Stimulated activated CD8-positive, alpha-beta memory T cell treated with anti-CD3 and anti-CD28 coated beads, Interleukin-12 subunit alpha, Interleukin-12 subunit beta, amount 100 ng/mL, for 4 hours (primary cell): ENCODE measurements at places on chromosomes 16 and 17.
A peak's percentile ranks its signal among the peaks of the same experiment; 100 is the strongest.

DNA sequence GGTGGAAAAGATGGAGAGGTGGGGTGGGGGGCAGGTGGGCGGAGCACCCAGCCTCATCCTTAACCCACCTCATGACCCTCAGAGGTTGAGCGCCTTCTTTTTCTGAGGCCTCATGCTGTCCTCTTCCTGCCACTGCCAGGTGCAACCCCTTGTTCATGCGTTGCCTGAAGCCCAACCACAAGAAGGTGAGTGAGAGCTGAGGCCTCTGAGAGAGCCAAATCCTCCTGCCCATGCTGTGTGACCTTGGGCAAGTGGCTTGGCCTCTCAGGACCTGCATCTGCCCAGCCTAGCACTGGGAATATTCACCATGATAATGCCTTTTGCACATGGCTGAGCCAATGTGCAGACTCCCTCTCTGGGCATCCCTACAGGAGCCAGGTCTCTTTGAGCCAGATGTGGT lies 32.1 kb downstream of the MYO15A start:
- DNase-seq = no peak

GRCh38 chr17:42878123-42878880 lies 22.3 kb upstream of the G6PC1 start:
- no peak for DNase-seq

GRCh38 chr16:89001117-89002027 lies 24.4 kb upstream of the CBFA2T3 start:
- no peak for DNase-seq

GRCh38 chr17:74998783-74999182 lies 11.4 kb downstream of the CDR2L start:
- no peak for DNase-seq

DNA sequence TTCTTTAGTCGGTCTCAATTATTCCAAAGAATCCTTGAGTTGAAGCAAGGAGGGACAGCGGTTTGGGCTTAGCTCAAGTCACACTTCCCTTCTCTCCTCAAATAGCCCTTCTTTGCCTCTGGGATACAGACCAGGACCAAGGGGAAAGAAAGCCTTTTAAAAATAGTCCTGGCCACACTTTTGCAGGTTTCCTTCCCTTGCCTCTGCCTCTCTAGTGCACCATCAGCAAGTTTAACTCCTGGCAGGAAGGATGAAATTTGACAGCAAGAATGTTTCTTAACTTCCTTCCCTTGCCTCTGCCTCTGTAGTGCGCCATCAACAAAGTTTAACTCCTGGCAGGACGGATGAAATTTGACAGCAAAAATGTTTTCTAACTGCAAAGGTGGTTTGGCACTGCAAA lies 7.2 kb upstream of the G6PC1 start:
- no peak for DNase-seq

DNA sequence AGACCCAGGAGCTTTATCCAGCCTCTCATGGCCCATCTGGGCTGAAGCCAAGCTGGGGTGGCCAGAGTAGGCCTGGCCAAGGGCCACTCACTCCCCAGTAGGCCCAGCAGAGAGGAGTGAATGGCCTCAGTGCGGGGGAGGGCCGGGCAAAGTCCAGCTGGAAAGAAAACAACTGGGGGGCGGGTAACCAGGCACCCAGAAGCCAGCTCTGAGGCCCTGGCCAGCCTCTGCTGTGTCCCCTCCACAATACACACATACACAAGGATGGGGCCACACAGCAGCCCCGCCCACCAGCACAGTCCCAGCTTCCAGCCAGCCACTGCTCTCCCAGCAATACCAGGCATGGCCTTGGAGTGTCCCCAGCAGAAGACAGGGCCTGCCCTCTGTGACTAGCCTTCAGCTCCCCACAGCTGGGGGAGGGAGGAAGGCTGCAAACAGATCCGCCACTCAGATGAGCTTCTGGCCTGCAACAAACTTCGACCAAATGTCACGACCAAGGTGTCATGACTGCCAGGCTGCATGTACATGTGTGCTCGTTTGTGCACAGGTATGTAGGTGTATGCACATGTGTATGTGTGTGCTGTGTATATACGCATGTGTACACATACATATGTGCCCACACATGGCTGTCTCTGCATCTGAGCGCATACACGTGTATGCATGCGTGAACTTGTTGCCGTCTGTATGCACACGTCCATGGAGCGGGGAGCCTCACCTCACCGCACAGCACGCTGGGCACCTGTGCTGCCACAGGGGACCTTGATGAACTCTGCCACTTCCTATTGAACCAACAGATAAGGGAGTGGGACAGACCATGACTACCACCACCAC lies 5.0 kb downstream of the CARHSP1 start:
- DNase-seq = no peak

DNA sequence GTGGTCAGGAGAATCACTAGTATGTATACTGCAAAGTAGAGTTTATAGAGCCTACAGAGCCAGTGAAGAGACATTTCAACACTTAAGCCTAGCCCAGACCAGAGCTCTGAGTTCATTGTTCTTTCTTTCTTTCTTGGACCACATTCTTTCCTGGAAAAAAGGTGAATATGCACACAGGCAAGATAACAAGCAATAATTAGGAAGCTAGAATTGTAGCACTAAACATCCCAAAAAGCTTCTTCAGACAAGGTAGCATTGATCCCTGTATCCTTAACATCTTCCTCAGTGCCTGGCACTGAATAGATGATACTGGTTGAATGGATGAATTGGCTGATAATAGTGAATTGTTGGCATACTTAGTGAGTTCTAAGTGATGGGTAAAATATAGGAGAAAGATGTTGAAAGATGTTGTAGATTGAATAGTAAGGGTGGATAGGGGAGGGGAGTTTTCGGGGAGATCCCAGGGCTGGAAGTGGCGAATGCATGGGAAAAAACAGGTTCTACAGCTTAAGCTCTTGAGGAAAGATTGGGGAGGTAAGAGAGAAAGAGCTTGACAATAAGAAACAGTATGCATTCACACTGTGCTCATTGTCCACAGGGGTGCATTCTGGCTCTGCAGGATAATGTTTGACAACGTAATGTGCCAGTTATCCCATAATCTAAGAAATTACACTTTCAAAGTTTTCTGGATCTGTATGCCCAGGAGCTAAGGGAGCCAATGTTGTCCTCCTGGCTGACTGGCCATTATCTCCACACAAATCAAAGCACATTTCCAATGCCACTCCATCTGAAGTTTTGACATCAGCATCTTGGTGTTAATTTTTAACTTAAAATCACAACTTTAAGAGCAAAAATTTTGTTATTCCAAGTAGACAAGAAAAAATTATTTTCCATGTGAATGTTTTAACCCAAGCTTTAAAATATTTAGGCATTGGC lies 35.6 kb downstream of the TUBD1 start:
- DNase-seq = no peak

- DNase-seq = no peak
Observed at GRCh38 chr17:40025991-40026815, 11.0 kb downstream of the CSF3 start.

DNA sequence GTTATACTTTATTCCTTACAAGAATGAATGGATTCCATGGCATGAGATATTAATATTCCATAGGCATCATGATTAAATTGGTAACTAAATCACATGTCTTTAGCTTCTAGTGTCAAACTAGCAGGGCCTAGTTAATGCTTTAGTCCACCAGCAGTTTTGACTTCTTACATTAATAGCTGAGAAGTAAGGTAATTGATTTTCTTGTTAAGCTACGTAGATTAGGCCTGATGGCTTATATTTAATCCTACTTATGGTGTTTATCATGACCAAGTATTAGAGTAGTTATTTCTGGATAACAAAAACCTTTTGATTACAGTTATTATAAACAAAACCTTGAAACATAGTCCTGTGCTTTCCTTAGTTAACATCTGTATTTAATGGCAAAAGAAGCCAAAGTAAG lies 184.5 kb downstream of the TANC2 start:
- DNase-seq = no peak

- no peak for DNase-seq
Observed at GRCh38 chr17:58161566-58161965, 5.2 kb upstream of the OR4D2 start.

- DNase-seq = no peak
Observed at GRCh38 chr17:49890077-49890821, 42.4 kb upstream of the TAC4 start.

DNA sequence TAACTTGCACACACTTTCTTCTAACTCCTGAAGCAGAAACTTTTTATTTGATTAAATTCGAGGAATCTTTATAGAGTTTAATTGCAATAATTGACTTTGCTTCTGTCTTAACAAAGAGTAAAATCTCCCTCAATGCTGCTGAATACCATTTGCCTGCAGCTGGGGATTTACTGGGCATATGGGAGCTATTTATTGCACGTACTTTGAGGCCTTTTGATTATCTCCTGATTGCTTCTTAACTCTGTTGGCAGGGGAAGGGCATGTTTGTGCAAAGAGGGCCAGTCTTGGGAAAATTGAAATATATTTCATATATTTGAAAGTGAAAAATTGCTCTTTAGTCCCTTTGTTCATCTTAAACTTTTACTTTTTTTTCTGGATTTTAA lies 156.8 kb upstream of the CHMP6 start:
- no peak for DNase-seq

GRCh38 chr16:75745242-75745641 lies 19.0 kb upstream of the CPHXL start:
- DNase-seq = no peak

GRCh38 chr16:410516-411178 lies 9.0 kb downstream of the DECR2 start:
- no peak for DNase-seq

DNA sequence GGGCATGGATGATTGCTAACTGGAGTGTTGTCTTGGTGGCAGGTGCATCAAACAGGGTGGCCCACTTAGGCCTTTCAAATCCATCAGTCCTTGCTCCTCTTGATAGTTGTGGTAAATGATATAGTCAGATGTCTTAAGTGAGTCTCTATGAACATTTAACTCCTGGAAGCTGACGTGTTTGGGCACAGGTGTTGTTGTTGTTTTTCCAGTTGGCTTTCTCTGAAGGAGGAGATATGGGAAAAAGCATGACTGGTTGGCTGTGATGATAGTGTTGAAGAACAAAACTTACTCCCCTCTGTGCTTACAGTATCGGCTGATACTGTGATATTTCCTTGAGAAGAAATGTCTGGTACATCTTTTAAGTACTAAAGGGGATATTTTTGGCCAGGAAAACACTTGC lies 18.0 kb downstream of the TNRC6A start:
- DNase-seq = no peak

- no peak for DNase-seq
Observed at GRCh38 chr16:4124535-4125294, 8.5 kb upstream of the ADCY9 start.

GRCh38 chr17:58918072-58918471 lies 162.4 kb downstream of the PPM1E start:
- DNase-seq = no peak

GRCh38 chr17:74430706-74431567 lies 951 bp upstream of the GPRC5C start:
- no peak for DNase-seq

GRCh38 chr17:43720311-43721060 lies 38.1 kb downstream of the SOST start:
- peak; percentile 61 for DNase-seq

DNA sequence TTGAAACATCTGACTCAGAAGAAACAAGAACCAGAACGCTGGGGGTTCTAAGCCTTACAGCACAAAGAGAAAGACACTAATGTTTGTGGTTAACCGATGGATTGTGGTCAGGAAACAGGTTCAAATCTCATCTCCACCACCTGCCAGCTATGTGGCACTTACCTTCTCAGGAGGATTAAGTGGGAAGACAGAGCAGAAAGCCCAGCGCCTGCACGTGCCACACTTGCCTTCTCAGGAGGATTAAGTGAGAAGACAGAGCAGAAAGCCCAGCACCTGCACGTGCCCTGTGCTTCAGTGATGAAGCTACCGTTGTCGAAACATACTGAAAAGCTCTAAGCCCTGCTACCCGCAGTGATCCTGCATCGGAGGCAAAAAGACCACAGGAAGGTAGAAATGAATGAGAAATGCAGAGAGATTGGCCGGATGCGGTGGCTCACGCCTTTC lies 90.6 kb downstream of the NXN start:
- no peak for DNase-seq

DNA sequence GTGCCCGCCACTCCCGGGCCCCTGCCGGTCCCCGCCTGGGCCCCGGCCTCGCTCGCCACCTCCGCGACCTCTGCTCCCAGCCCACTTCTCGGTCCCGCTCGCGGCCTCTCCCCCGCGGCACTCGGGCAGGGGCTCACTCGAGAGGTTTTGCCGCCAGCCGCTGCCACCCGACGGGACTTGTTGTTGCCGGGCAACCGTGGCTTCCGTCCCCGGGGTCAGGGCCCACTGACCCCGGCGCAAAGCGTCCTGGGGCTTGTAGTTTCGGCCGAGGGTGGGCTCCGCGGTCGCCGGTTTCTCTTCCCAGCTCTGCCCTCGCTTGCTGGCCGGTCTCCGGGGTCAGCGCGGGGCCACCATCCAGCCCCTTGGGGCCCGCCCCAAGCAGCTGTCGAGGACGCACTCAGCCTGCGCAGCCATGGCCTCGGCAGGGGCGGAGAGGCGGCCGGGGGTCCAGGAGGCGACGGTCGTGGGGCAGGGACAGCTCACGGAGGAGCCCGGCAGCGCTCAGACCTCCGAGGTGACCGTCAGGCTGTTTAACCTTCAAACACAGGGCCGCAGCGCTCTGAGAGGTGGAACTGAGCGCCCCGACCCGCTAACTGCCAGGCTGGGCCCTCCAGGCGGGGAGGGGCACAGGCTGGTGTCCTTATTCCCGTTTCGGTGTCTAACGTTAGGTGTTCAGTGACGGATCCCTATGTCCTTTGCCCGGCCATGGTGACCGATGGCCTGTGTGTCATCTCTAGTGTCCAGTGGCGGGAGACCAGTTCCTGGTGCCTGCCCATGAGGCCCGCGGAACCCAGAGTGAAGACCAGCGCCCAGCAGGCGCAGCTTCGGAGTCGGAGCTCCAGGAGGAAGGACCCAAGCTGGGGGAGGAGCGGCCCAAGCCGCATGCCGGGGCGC lies at the start of the genes C16orf86 and ENKD1:
TSS of gene C16orf86 (plus strand) at position 256 of the 894 bp plus-strand sequence. CDS start at position 413, 157 bp downstream.
TSS of gene ENKD1 (minus strand) at position 192 of the 894 bp plus-strand sequence. CDS start 308 bp downstream, outside the sequence.
- peak; percentile 68 for DNase-seq

GRCh38 chr16:11079652-11080187 lies 135.4 kb downstream of the CLEC16A start:
- no peak for DNase-seq

DNA sequence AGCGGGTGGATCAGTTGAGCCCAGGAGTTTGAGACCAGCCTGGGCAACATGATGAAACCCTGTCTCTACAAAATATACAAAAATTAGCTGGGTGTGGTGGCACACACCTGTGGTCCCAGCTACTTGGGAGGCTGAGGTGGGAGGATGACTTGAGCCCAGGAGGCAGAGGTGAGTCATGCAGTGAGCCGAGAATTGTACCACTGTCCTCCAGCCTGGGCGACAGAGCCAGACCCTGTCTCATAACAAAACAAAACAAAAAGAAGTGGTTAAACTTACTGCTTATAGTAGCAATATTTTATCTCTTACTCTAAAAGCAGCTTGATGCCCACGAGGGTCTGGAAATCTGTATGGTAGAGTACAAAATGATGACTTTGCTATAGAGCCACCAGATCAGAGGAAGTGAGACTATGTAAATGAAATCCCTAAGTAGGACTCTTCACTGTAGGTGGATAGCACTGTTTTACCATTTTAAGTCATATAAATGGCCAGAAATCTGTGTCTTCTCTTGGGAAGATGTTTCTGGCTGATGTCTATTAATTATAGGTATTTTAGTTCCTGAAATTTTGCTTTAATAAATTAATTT lies 60.4 kb upstream of the MRC2 start:
- DNase-seq = no peak

GRCh38 chr17:36069136-36069535 lies 5.1 kb downstream of the CCL18 start:
- DNase-seq = no peak

GRCh38 chr16:11708421-11708820 lies 34.2 kb downstream of the TXNDC11 start:
- no peak for DNase-seq

GRCh38 chr16:49513040-49513439 lies 139.4 kb downstream of the C16orf78 start:
- no peak for DNase-seq

- no peak for DNase-seq
Observed at GRCh38 chr17:27899525-27899924, 6.4 kb upstream of the LYRM9 start.
